ENCODE measurements at places on chromosomes 2 and 18.

DNA sequence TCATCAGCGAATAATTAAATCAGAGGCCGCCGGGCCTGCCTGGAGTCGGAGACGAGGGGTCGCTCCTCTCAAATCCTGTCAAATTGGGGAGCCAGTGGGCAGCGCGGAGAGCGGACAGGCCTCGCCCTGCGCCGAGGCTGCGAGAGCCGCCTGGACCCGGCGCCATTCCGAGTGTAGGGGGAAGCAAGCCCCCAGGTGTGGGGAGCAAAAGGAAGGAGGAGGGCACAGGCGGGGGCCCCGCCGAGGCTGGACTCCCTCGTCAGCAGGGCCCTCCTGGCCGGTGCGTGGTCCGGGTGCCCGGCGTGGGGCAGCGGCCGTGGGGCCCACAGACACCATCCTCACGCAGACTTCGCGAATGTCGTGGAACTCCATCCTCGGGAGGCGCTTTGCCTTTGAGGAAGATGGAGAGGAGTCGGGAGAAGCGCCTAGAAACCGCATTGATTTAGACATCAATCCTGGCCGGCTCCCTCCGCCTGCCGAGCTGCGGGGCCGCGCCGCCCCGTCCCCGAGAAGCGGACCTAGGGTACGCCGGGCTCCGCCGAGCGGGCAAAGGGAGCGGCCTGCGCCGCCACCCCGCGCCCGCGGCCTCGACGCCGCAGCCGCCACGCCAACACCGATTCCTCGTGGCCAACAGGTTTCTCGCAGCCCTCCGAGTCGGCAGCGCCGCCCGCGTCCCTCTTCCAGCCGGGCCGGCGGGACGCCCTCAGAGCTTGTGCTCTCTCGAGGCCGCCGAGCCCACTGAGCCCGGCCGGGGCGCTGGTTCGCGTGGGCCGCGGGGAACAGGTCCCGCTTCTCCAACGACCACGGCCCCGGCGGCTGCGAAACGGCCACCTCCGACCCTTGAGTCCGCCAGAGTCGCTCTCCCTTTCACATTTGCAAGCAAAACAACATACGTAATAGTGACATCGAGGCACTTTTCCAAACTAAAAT is 6.7 kb upstream of the ONECUT2 start:
- no peak for DNase-seq

DNA sequence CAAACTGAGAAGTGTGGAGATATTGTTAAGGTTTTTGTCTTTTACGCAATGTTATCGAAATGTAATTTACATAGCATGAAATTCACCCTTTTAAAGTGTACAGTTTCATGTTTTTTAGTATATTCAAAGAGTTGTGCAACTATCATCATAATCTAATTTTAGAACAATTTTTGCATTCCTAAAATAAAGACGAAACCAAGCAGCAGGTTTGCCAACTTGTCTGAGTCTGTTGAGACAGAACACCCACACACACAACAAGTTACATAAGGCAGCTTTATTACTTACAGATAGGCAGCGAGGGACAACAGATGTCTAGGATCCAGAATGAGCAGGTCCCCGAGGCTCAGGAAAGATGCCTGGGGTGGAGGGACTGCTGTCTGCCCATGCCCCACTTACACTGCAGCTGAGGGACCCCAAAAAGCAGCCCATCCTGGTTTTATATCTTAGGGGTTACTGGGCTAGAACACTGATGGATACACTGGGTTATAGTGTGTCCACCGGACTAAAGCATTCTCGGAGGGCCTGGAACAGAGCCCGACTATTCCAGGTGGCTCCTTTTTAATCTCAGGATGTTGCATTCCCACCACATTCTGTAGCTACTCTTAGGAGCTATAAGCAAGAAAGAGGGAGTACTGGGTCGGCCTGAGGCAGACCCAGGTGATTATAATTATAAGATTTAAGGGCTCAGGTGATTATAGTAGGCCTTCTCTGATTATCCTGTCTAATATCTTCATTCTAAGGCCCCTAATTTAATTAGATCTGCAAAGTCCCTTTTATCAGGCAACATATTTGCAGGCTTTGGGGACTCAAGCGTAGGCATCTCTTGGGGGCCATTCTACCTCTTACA is 150.2 kb upstream of the DOK6 start:
- no peak for DNase-seq

DNA sequence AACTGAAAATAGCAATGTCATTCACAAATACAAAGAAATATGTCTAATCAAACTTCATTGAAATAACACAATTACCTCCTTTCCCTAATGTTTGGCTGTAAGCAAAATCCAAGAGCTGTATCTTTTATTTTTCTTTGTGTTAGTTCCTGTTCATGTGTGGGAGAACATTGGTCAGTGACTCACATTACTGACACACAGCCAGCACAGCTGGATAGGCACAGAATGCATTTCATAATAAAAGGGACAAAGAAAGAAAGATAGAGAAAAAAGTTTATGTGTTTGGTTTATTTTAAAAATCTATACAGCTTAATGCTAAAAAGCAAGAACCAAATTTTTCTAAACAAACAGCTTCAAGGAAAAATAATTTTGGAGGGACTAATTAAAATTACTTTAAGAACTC is 185.6 kb upstream of the COL3A1 start:
- no peak for DNase-seq

DNA sequence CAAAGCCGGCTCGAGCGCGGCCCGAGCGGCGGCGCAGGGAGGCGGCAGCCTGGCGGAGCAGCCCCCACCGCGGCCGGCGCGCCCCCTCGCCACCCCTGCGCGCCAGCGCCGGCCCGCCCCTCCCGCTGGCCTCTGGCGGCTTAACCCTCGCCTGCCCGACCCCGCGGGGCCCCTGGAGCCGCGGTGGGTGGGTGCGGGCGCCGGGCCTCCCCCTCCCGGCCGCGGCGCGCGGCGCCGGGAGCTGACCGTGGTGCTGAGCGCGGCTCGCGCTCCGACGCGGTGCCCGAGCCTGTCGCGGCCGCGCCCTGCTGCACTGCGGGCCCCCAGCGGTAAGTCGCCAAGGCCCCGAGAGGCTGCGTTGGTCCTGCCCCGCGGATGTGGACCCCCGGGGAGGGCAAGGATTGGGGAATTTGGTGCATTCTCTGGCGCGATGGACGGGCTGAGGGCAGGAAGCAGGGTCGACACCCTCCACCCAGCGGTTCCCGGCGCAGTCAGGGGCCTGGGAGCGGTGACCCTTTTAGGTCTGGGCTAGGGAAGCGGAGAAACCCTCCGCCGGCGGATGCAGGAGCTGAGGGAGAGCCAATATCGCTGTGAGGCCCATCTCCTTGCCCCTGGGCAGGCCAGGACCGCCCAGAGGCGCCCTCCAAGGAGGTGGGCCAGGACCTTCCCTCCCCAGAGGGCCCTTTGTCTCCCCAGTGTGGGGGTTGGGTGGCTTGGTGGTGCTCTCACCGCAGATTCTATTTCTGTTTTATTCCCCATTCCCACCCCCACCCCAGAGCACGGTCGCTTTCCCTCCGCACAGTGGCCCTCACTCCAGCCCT is 923 bp downstream of the AMER3 start:
- DNase-seq: peak; percentile 13

DNA sequence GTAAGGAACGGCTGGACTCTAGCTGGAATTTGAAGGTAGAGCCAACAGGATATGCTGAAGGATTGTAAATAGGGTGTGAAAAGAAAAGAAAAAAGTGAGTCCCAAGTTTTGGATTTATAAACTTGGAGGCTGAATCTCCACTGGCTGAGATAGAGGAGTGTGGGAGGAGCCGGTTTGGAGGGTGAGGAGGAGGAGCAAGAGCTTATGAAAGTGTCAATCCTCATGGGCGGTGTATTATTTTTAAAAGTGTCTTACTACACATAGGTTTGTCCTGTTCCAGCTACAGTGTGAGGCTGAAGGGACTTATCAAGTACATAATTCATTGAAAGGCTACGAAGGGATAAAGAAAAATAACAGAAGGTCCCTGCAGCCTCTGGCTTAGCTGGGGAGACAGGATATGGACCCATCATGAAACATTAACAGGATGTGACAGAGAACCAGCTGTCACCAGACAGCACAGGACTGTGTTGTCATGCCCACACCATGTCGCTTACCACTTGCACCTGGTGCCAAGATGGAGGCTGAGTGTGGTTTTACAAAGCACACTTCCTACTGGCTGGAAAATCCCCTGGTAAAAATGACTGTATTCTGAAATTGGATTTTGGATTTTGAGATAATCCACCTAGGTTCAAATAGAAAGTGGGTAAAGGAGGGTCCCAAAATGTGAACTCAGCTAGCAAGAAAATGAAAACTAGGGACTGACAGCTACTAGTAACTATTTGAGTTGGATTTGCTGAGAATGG is 2.5 kb upstream of the MREG start:
- no peak for DNase-seq
